Fibroblast of skin of left quadriceps (primary cell): ENCODE measurements at places on chromosomes 16 and 17.

DNA sequence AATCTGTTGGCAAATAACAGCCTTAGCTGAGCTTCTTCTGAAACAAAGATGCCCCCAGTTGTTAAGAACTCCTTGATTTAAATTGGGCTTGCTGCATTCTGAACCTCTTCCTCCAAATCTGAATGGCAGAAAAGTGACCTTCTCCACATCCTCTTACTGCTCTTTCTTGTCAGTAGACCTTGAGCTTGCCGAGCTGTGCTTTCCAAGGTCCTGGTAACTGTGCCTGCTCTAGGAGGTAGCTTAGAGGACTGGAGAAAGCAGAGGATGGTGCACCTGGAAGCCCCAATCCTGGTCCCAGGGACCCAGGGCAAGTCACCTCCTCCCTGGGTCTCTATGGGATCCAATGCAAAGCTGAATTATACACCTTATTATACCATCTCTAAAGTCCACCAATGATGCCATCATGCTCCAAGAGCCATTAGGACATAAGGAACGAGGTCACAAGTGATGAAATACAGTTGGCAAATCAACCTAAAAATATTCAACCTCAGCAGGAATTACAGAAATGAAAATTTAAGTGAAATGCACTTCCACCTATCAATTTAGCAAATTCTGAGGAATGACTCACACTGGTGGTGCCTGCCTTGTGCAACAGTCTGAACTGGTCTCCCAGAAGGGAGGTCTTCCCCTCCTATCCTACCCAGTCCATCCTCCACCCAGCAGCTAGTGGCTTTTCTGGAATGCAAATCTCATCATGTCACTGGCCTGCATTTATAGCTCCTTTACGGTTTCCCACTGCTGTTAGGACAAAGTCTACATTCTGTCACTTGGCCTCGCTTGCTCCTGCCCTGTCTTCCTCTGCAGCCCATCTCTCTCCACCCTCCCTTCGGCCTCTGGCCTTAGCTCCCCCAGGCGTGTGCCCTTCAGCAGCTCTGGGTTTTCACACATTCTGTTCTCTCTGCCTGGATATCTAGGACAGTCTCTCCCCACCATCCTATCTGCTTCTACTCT is 36.6 kb downstream of the TOM1L2 start:
- DNase-seq, result peak; percentile 87

GRCh38 chr16:10308305-10309193 is 77.3 kb upstream of the ATF7IP2 start:
- DNase-seq, result no peak

GRCh38 chr16:62404842-62405611 is 368.8 kb upstream of the CDH8 start:
- DNase-seq, result no peak

DNA sequence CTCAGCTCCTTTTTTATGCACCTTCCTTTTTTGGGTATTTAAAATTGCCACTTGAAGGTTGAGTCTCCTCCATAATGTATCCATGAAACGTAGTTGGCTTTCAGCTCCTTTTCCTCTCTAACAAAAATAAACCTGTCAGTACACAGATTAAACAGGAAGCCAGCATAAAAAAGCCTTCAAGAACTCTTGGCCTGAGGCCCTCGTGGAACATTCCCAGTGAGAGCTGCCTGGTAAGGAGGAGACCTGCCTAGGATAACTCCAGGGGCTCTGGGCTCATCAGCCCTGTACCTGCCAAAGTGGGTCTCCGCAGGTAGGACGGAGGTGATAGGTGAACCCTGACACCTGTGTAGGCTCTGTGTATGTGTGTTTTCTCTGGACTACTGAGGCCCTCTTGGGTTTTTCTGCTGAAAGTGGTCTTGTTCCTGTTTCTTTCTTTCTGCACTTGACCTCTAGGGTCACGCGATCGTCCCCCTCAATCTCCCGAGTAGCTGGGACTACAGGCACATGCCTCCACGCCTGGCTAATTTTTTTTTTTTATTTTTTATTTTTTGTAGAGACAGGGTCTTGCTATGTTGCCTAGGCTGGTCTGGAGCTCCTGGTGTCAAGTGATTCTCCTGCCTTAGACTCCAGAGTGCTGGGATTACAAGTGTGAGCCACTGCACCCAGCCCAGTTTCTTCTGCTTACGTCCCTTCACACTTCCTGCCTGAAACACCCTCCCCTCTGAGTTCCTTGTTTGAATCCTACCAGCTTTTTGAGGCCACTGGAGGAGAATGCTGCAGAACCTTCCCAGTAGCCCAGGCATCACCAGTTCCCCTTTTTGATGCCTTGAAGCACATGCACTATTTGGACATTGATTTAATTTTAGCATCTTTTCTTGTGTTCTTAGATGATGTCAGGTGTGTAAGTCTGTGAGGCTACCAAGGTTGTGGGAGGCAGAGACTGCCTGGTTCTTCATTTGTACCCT is 9.8 kb downstream of the PGS1 start:
- DNase-seq, result no peak
